ENCODE measurements at places on chromosomes 4 and X. TPM values are rescaled to one million over a fixed set of nuclear protein-coding genes. Genes with fewer than 3 reads are reported as not detected.

DNA sequence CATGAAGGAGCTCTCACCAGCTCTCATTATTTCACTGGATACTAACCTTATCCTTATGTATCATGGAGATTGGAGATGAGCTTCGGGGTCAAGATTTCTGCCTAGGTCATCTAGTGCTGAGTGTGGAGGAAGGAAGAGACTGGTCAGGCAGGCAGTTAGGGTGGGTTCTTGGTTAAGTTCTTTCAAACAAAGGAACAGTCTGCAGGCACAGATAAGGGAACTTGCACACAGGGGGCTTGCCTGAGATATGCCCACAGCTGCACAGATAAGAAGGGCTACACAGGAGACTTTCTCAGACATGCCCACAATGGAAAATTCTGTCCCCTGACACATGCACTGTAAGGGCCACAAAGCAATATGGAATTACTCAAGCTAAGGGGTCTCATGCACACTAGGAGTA lies 904.1 kb downstream of the NLGN4X start:
- DNase-seq: no peak

DNA sequence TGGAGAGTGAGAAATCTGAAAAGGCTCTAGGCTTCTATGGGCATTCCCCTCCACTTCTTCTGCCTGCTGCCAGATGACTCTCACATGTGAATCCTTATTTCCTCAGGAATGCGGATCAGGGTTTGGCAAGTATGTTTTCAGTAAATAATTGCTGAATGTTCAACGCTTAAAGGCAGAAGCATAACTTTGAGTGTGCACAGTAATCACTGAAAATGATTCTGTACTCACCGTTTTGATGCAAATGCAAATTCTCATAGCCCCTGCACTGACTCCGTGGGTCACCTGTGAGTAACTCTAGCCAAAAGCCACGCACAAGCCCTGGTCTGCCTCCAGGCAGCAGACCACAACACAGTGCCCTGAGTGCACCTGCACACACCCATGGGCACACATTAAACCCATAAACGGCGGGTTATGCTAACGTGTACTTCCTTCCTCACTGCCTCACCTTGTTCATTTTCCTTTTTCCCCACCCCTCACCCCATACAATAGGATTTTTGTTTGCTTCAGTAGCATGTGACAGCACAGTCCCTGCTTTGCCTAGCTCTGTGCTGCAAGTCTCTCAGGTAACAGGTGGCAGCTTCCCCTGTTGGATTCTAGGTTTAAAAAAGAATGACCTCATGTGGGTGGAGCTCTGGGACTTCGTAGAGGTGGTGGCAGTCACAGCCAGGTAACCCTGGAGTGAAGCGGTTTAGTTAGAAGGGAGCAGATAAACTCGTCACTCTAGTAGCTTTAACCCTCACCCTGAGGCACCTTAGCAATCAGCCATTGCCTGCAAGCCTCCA lies at the start of gene ARHGEF38:
TSS of gene ARHGEF38 (plus strand) at position 656 of the 782 bp plus-strand sequence. CDS start 146 bp downstream, outside the sequence.
- no peak for DNase-seq

DNA sequence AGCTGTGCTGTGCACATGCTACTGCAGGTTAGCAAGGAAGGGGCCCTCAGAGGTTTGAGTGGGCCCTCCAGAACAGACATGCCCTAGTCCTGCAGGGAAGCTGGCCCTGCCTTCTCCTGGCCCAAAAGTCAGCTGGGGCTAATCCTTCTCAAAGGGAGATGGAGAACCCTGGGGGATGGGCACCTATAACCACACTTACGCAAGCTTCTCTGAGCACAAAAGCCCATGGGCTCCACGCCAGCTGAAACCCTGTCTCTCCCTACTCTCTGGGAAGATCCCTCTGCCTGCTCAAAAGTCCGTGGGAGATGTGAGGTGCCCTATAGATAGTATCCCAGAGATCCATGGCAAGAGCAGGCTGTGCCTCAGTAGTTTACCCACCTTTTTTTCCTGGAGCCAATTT lies 58.9 kb upstream of the DKK2 start:
- no peak for DNase-seq

Gene SYN1
- 0.61 TPM for total RNA-seq

- DNase-seq: peak; percentile 73
Observed at GRCh38 chrX:44873415-44874276, 658 bp downstream of the KDM6A start.

DNA sequence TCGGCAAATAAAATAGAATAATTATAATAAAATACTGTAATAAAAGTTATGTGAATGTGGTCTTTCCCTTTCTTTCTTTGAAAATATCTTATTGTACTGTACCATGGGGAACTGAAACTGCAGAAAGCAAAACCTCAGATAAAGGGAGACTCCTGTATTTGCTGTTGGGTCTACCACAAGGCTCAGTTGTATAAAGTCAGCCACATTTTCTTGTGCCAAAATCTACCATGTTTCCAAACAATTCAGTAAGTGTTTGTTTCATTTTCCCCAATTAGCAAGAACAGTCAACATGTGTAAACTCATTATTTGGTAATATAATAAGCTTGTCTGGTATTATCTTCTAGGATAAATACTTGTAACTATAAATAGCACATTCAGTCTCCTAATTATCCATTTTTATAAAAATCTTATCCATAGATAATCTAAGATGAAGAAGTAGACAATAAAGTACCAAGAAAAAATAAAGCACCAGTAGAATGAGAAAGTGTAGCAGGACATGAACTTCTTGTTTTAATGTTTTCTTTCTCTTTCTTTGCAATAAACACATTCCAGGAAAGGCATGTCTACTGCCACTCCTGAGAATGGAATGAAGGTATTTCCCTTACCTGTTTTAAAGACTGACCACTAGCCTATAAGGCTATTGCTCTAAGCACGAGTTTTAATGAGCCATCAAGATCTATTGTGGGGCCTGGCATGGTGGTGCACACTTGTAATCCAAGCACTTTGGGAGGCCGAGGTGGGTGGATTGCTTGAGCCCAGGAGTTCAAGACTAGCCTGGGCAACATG lies 15.0 kb upstream of the OTUD4 start:
- DNase-seq: no peak

Gene SOD3
- 37.5 TPM for total RNA-seq

- no peak for DNase-seq
Observed at GRCh38 chrX:13190051-13190450, 129.8 kb downstream of the ATXN3L start.

Gene MAP3K15
- total RNA-seq: 63.6 TPM

DNA sequence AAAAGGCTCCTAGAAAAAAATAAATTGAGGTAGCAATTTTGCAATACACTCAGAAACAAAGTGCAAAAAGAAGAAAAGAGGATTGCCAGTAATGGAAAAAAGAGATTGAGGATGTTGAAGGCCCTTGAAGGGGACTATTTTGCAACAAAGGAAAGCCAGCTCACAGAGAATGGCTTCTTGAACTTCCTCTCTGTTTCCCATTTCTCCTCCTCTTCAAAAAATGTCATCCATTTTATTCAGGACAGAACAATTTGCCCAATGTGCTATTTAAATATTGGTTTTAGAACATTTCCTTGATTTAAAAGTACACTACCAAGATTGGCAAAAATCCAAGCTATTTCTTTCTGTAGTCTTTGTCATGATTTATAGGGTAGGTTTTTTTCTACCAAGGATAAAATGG lies 60.2 kb downstream of the GASK1B start:
- DNase-seq: no peak

Gene KLHL4
- 111 TPM for total RNA-seq

Gene IGSF1
- 9.1 TPM for total RNA-seq

Gene SRPX
- total RNA-seq: 92.0 TPM

Gene DRD5
- total RNA-seq: not detected

Gene ARX
- total RNA-seq: not detected

GRCh38 chr4:159401791-159402380 lies 299.0 kb downstream of the RAPGEF2 start:
- DNase-seq: no peak

GRCh38 chr4:169338241-169338640 lies 67.5 kb upstream of the SH3RF1 start:
- DNase-seq: no peak

GRCh38 chrX:87409113-87409841 lies 108.3 kb upstream of the KLHL4 start:
- peak; percentile 91 for DNase-seq

- no peak for DNase-seq
Observed at GRCh38 chr4:123943976-123944375, 547.4 kb downstream of the SPRY1 start.

- no peak for DNase-seq
Observed at GRCh38 chrX:137945470-137945869, 379.5 kb downstream of the ZIC3 start.

- DNase-seq: no peak
Observed at GRCh38 chrX:43868791-43869190, 13.5 kb downstream of the MAOB start.

GRCh38 chr4:100935090-100935489 lies 412.2 kb downstream of the PPP3CA start:
- DNase-seq: no peak

- DNase-seq: peak; percentile 16
Observed at GRCh38 chr4:22897520-22898108, 204.9 kb downstream of the GBA3 start.

DNA sequence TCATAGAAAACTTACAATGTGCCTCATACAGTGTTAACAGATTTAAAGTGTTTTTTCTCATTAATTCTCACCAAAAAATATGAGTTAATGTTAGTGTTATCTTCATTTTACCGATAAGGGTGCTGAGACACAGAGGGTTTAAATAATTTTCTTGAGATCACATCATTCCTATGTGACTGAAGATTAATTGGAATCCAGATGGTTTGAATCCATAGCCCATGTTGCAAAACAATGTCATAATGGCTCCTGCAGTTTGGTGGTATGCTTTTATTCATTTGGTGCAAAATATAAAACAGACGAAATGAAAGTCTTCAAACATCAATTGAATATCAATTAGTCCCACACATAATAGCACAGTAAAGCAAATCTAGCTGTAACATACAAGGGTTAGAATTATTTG lies 512.2 kb downstream of the FSTL5 start:
- DNase-seq: no peak

- DNase-seq: no peak
Observed at GRCh38 chr4:154731756-154732155, 12.0 kb upstream of the LRAT start.
